Central memory CD4-positive, alpha-beta T cell (primary cell): ENCODE measurements at places on chromosomes 12 and 14.

DNA sequence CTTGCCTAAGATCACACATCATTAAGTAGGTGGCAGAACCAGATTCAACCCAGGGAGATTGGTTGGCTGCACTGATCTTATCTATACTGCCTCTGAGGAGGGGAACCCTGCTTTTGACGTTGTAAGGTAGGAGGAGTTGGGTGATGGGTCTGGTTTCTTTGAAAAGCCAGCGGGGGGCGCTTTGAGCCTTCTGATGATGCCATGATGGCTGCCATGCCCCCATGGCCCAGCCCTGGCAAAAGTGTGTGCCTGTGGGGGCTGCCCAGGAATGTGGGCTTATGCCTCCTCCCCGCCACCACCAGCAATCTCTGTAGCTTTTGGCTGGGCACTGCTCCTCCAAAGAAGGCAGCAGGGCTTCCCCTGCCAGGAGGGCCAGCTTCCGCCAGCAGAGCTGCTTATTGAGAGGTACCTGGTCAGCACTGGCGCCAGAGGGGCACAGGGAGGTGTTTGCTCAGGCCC lies 224.3 kb downstream of the SLC41A2 start:
- peak; percentile 19 for DNase-seq

GRCh38 chr12:8823565-8824300 lies 1.3 kb downstream of the A2ML1 start:
- no peak for DNase-seq

- no peak for DNase-seq
Observed at GRCh38 chr14:79044894-79045624, 874.9 kb downstream of the NRXN3 start.

GRCh38 chr12:124347805-124348658 lies 53.1 kb downstream of the RFLNA start:
- no peak for DNase-seq

DNA sequence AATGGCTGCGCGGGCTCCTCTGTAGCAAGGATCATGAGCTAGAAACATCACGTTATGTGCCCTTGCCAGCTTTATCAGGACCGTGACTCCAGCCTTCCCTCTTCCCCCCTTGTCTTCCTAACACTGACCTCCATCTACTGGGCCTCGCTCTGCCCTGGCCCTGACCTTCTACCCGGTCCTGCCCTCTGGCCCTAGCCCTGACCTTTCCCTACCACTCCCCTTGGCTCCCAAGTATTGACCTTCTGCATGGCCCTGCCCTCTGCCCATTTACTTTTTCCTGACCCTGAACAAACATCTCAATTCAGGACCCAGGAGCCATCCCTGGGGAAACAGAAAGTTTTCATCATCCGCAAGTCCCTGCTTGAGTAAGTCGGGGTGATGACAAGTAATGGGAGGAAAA lies 2.0 kb downstream of the SOAT2 start:
- no peak for DNase-seq

- DNase-seq = no peak
Observed at GRCh38 chr12:27104546-27104945, 22.2 kb upstream of the C12orf71 start.

GRCh38 chr14:44317441-44317746 lies 189.7 kb downstream of the FSCB start:
- no peak for DNase-seq

- no peak for DNase-seq
Observed at GRCh38 chr12:88052686-88053085, 23.5 kb upstream of the C12orf50 start.

DNA sequence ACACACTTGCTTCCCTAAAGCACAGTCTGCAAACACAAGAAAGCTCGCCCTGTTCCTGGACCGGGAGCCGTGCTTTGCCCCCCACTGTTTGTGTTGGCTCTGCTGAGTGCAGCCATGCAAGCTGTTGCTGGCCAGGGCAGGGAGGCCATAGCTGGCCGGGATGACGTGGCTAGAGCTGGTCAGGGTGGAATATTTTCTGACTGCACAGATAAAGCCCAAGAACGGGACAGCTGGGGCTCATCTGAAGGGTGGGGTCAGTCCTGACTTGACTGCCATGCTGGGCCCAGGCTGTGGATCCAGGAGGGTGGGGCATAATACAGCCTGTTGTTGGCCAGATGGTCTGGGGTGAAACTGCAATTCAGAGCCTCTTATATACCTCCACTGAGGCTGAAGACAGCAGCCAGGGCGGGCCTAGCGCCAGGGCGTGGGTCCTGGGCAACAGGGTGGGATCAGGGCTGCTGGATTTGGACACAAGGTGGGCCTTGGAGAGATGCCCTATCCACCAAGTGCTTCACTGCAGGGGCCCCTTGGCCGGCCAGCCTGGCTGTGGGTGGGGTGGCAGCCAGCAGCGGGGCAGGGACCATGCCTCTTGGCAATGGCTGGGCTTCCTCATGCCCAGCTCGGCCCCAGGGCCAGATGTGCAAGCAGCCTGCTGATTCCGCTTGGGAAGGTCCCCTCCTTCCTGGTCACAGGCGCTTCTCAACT lies 14.8 kb downstream of the KMT5A start:
- no peak for DNase-seq

DNA sequence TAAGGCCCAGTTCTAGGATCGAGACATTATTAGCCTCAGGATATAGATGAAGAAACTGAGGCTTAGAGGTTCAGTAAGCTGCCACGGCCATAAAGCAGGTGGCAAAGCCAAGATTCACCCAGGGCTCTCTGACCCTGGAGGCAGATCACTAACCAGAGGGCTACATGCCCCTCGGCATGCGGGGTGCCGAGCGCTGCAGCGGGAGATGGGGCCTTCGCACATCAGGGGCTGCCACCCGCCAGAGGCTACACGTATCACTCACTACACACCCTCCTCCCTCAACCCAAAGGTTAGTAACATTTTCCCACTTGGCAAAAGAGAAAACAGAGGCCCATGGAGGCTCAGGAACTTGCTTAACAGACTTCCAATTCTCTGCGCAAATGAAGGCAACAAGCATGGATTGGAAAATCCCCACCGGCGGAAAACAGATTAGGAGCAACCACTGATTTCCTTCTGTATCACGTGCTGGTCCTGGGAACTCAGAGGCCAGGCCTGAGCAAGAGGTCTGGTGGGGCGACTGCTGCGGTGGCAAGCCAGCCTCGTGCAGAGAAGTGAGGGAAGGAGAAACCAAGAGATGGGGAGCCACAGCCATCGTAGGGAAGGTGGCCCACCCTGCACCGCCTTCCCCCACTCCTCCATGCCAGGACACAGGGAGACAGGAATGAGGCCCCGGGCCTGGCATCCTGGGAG lies 6.0 kb downstream of the CCDC85C start:
- no peak for DNase-seq

- no peak for DNase-seq
Observed at GRCh38 chr14:42862114-42862513, 1255.4 kb downstream of the LRFN5 start.

DNA sequence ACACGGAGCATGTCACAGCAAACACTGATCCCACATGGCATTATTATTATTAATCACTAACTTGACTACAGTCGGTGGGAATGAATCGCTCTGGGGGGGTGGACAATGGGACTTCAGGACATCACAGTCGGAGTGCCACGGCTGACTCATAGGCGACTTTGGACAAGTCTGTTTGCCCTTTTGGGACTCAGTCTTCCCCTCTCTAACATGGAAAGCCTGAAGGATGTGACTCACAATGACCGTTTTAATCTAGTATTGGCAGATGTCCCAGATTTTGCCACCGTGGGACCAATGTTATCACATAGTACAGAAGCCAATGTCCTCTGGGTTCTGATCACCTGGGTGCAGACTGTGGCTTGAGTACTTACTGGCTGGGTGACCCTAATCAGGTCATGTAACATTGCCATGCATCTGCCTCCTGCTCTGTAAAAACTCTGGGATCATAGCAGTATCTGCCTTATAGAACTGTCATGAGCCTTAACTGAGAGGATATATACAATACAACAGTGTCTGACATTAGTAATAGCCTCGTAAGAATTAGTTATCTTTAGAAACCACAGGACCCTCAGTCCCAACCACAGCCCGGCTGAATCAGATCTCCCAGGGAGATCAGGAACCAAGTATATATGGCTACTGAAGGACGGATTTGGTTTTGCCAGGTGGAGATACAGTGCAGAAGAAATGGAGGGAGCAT lies 362.6 kb downstream of the BCL11B start:
- no peak for DNase-seq

DNA sequence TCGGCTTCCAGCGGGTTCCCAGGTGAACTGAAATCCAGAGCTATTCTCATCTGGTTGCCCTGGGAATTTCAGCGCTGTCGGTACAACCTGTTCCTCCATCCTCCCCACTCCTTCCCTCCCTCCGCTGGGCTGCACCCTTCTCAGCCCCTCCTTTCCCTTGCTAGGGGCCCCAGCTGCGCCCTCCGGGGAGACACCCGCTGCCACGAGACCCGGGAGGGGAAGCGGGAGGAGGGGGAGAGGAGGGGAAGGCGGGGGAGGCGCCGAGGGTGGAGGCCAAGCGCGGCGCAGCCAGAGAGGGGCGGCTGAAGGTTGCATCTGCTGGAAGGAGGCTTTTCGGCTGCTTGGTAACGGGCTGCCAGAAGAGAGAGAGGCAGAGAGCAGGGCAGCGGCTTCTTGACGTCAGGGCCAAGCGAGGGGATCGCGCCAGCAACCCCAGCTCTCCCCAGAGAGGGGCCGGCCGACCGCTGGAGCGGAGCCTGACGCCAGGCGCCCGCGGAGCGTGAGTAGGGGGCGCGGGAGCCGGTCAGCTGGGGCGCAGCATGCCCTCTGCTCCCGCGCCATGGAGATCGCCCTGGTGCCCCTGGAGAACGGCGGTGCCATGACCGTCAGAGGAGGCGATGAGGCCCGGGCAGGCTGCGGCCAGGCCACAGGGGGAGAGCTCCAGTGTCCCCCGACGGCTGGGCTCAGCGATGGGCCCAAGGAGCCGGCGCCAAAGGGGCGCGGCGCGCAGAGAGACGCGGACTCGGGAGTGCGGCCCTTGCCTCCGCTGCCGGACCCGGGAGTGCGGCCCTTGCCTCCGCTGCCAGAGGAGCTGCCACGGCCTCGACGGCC lies at the start of gene KCNA5:
Gene KCNA5 (plus strand): TSS at position 291 of the 831 bp plus-strand sequence. CDS start 269 bp downstream, at position 560.
- DNase-seq = no peak

GRCh38 chr14:81009346-81009745 lies 53.9 kb downstream of the TSHR start:
- DNase-seq = no peak

DNA sequence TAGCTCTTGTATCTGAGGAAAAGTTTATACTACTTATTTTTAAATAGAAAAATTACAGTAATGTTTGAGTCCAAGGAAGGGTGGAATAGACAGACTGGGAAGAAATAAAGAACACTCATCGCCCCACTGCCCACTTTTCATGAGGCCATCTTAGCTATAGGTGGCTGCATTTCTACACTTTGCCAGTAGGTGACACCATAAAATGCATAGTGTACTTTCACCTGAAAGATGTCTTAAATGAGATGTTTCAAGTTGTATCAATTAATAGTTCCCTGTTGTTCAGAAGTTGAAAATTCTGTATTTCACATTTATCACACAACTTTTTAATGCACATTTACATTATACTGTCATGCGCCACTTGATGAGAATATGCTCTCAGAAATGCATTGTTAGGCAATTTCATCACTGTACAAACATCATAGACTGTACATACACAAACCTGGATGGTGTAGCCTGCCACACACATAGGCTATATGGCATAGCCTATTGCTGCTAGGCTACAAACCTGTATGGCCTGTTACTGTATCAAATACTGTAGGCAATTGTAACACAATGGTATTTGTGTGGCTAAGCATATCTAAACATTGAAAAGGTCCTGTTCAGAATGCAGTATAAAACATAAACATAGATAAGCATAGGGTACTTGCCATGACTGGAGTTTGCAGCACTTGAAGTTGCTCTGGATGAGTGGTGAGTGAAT lies 27.6 kb downstream of the PMCH start:
- no peak for DNase-seq

GRCh38 chr12:29374913-29375312 lies 6.1 kb downstream of the ERGIC2 start:
- DNase-seq = no peak

DNA sequence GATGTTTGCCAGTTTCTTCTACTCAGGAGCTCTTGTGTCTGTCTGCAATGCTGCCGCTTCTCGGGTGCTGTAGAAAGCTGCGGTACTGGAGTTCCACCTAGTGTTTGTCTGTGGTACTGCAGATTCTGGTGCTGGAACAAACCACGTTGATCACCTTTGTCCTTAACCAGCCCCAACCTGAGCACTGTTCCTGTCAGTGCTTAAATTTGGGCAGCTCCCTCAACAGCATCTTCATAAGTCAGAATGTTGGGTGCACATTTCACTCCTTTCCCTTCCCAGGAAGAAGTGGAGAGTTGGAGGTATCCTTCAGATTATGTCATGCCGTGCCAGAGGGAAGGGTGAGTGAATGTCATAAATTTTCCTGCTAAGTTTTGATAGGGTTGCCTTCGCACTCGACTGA lies 48.7 kb upstream of the LALBA start:
- DNase-seq = peak; percentile 64

DNA sequence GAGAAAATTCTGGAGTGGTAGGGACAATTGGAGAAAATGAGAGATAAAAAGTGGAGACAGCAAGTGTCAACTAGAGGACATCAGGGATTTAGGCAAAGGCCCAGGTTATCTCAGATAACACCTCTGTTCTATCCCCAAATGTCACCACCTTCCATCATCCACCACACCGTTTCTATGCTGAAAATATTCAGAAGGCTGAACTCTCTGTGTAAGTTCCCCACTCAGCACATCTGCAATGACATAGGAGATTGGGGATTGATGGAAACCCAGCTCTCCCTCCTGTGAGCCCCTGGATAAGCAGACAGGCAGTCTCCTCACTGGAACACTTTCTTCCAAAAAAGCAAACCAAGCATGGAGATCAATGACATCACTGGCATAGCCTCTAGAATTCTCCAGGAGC lies 5.6 kb upstream of the OR10P1 start:
- no peak for DNase-seq

- no peak for DNase-seq
Observed at GRCh38 chr12:58980768-58981167, 60.5 kb upstream of the LRIG3 start.

DNA sequence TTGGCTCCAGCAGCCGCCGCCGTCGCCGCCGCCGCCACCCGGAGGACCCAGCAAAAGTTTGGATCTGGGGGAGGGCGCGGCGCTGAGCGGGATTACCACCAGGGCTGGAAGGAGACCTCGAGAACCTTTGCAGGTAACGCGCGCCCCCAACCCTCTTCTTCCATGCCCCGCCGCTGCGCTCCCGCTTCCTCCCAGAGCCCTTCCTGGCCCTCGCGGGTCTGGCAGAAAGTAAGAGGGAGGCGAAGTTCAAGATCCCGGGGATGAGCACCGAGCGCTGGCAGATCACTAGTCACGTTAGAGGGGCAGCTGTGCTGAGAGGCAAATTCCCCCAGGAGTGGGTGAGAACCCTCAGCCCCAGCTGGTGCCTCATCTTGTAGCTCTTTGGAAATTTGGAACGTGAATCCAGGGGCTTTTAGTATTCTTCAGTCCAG lies 3.9 kb downstream of the FLRT2 start:
- no peak for DNase-seq
